ENCODE measurements at places on chromosomes 11 and 22.

GRCh38 chr22:31719850-31720471 lies 30.0 kb downstream of the PRR14L start:
- no peak for DNase-seq

GRCh38 chr11:129208863-129209262 lies 16.7 kb upstream of the ARHGAP32 start:
- no peak for DNase-seq

DNA sequence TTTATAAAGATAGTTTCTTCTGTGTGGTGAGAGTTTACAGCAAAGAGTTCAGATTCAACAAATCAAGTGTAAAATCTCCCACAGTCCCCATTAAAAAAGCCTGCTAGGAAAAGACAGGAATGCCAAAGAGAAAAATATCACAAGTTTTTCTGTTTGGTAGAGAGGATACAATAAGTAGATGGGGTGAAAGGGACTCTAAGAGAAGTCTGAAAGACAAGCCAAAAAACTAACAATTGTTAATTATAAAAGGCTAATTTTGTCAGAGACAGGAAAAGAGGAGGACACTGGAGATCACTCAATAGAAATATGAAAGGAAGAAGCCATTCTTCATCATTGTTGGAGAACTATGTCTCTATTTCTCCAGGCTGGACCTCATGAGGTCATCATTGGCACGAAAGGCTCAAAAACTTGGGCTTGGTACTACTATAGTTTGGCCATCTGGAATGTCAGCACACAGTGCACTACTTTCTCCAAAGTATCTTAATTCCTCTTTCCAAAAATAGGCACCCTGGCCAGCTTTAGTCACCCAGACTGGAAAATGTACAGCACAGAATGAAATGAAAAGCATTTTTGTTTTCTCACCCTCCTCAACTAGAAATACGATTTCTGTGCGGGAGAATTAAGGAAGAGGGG lies 531 bp upstream of the SOX6 start:
- no peak for DNase-seq

- no peak for DNase-seq
Measured at GRCh38 chr11:113248702-113249490, 65.5 kb upstream of the TTC12 start.

GRCh38 chr22:44495629-44496028 lies 2.4 kb downstream of the RTL6 start:
- no peak for DNase-seq

GRCh38 chr11:69295995-69296889 lies 2.3 kb downstream of the MYEOV start:
- no peak for DNase-seq

DNA sequence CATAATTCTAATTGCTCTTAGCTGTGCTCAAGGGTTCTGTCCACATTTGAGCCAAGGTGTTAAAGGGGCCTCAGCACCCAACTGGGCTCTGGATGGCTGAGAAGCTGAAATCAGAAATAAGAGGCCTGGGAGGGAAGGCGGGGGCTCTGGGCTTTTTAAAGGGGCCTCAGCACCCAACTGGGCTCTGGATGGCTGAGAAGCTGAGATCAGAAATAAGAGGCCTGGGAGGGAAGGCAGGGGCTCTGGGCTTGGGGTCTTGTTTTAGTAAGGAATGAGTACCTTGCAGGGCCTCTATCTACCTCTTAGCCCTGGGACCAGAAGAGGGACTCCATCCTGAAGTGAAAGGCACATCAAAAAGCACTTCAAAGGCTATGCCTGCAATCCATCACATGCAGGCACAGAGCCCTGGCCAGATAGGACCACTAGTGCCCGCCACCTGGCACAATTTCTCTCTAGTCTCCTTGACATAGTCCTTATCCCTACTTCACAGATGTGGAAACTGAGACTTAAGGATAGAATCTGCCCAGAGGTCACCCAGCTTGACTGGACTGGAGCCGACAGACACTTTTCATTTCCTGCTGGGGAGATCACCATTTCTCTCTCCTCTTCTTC lies 35.6 kb downstream of the DKK3 start:
- DNase-seq: no peak

DNA sequence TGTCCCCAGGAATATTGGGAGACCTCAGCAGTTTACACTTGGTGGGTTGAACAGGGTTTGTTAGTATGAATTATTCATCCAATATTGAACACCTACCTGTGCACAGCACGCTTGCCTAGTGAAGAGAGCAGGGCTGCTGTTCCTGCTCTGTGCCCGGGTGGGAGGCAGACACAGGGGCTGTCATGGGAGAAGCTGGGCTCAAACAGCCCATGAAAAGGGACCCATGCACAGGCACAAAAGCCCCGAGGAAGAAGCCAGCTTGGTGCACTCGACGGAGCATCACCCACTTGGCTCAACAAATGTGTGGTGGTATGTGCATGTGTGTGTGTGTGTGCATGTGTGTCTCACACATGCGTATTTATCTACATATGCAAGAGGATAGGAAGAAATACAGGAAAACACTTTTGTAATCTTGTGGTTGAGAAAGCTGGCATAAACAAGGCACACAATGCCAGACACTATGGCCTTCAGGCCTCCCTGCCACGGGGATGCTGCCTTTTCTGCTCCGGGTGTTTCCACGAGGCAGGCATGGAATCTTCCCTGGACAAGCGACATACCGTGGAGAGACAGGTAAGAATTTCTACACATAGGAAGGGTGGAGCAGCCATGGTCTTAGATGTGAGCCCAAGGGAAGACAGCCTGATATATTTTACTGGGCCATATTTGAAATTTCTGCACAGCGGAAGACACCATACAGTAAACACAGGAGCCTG lies 5.0 kb upstream of the APOBEC3A start:
- DNase-seq: no peak

DNA sequence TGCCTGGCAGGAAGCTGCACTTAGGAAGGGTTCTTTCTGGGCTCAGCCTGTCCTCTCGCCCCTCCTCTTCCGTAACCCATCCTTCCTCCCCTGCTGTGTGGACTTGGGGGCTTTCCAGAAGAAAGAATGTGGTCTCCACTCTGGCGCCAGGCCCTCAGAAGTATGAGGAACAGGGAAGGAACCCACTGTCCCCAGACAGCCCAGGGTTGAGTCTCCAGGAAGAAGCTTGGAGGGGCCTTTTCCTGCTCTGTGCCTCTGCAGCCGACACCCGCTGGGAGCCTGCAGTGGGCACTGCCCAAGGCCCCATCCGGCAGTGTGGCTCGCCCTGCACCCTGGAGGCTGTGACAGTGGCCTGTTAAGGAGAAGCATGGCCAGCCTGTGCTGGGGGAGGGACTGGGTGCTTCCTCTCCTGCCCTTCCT lies 112.6 kb downstream of the ST3GAL4 start:
- DNase-seq: no peak

GRCh38 chr22:47111626-47112581 lies 349.5 kb downstream of the TBC1D22A start:
- no peak for DNase-seq

- no peak for DNase-seq
Measured at GRCh38 chr22:46103664-46104063, 46.7 kb upstream of the PPARA start.

DNA sequence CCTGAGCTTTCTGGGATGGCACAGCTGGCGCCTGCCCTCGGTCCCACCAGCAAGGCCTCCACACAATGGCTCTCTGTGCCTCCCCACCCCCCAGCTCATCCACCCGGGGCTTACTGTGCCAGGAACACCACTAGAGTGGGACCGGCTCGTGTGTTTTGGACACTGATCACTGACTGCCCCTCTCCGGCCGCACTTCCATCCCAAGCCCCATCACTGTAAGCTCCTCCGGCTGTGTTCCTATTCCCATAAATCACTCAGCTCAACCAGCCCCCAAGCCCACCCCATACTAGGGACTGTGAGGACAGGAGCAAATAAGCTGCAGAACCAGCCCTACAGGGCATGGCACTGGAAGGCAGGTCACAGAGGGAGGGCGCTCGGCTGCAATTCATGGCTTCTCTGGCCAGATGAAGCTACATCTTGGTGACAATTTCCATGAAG lies 7.3 kb downstream of the APBB1 start:
- DNase-seq: no peak

- no peak for DNase-seq
Measured at GRCh38 chr11:17432002-17432401, 43.5 kb upstream of the KCNJ11 start.

GRCh38 chr11:10490398-10491241 lies 35.6 kb downstream of the AMPD3 start:
- no peak for DNase-seq

- no peak for DNase-seq
Measured at GRCh38 chr11:116690611-116691010, 82.2 kb downstream of the BUD13 start.

DNA sequence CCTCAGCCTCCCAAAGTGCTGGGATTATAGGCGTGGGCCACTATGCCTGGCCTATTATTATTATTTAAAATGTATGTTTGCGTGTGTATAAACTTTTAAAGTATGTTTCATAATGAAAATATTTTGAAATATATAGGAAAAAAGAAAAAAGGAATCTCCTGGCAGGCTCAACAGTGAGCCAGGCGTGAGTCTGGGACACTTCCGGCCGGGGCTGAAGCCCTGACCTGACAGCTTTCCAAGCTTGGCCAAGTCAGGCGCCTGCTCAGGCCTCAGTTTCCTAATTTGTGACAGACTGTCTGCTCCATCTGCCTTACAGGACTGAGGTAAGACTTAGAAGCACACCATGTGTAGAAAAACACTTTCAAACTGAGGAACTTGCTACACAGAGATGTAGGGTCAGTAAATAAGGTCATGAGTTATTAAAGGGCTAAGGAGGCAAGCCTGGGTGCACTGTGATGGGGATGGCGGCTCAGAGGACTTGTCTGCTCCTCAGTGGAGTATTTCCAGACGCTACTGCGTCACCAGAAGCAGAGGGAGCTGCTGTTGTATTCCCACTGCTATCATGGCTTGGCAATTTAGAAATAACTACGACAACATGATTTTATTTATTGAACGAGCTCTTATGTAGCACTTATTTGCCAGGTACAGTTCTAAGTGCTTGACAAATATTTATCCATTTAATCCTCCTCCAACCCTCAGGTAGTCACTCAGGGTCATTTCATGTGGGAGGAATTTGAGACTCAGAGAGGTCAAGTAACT lies 100.1 kb downstream of the PRR5L start:
- no peak for DNase-seq

- no peak for DNase-seq
Measured at GRCh38 chr11:90133560-90134477, 644 bp upstream of the NAALAD2 start.

DNA sequence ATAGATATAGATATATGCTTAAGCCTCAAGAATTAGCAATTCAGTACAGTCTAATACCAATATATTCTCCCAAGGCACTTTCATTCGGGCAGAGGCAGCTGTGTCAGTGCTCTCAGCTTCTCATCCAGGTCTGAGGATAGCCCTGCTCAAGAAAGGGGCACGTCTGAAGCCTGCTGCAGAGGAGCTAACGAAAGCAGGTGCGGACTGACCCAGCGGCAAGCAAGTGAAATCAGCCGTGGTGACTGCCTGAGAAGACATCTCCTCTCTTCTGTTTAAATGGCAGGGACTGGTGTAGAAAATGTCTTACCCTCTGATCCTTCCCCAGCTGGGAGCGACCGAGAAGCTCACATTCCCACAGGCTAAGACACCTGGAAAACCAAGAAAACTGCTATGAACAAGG lies 468.6 kb downstream of the BRD1 start:
- DNase-seq: no peak

GRCh38 chr22:20840646-20841371 lies 17.8 kb downstream of the PI4KA start:
- DNase-seq: no peak

DNA sequence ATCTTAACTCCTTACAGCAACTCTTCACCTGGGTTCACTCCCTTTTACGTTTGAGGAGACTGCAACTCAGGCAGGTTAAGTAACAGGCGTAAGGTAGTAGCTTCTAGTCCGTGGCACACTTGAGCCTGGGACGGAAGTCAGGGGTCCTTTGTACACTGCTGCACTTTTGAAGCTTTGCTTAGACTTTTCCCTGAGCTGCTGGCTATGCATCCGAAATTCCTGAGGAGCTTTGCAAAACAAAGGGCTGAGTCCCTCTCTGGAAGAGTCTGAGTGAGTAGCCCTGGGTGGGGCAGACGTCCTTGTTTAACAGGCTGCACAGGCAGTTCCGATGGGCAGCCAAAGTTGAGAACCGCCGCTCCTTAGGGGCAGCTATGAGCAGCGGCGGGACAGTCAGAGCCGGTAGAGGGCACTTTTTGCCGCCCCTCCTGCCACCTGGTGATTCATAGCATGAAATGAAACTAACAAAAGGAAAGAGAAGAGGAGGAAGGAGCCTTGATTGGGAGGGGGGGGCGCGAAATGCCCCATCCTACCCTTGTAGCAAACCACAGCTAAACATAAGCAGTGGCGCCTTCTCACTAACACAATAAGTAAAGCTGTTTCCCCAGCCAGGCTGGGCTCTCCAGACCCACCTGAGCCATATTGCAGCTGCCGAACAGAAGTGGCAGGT lies 1.4 kb downstream of the TMEM109 start:
- no peak for DNase-seq

DNA sequence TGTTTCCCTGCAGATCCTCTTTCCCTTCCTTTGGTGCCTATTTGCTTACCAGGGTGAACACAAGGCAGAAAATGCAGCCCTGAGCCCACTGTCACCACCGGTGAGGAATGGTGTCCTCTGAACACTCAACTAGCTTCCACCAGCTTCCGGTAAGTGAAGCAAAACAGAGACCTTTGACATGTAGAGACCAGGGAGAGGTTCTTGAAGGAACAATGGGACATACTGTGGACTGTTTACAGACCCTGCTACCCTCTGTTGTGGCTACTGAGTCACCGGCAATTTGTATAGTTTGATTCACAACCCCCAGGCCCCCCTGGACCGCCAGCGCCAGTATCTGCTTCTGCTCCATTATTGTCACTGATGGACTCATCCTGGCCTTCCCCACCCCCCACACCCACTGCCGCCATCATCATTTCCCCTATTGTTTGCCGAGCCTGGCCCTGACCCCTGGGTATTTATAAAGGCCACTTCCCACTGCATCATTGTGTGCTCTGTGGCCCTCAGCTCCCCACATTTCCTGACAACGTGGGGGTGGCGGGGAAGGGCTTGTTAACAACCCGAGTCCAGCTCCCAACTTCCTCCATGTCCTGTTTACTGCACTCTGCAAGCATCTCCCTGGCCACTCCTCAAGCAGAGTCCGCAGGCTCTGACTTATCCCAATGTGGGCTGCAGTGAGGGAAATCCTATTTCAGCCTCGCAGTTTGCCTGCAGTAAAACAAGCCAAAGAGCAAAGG lies 252.9 kb downstream of the ETS1 start:
- DNase-seq: no peak

GRCh38 chr11:60221181-60221580 lies 21.8 kb downstream of the MS4A4E start:
- no peak for DNase-seq

GRCh38 chr11:71381781-71382505 lies 66.2 kb downstream of the DHCR7 start:
- DNase-seq: no peak

- peak; percentile 73 for DNase-seq
Measured at GRCh38 chr22:36325154-36326031, 62.4 kb downstream of the MYH9 start.

DNA sequence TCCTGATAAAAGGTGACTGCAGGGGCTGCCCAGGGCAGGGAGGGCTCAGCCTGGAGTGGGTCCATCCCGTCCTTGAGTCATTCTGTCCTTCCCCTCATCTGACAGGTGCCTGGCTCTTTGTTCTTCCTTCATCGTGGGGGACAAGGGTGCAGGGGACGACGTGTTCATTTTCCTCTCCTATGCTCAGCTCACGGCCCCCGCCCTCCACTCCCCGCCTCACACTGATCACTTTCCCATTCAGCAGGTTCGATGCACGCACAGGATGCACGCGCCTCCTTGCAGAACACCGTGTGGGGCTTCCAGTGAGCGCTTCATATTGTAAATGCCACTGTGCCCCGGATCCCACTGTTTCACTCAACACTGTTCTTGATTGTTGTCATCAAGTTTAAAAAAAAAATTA lies 32.7 kb upstream of the SHANK2 start:
- DNase-seq: no peak
